ENCODE measurements at places on chromosomes 12 and 14. TPM values are rescaled to one million over a fixed set of nuclear protein-coding genes. Genes with fewer than 3 reads are reported as not detected.

- ATAC-seq, result no peak
These were observed 17.9 kb upstream of the RAB3IP start for GRCh38 chr12:69720750-69721149.

GRCh38 chr14:100732766-100733100, 6.0 kb downstream of the DLK1 start:
- no peak for ATAC-seq

Gene RASSF9
- 0.28 TPM for total RNA-seq

Gene EXOC3L4
- total RNA-seq, result 0.10 TPM

Gene PPFIA2
- total RNA-seq, result 73.1 TPM

Gene EP400
- total RNA-seq, result 44.8 TPM

DNA sequence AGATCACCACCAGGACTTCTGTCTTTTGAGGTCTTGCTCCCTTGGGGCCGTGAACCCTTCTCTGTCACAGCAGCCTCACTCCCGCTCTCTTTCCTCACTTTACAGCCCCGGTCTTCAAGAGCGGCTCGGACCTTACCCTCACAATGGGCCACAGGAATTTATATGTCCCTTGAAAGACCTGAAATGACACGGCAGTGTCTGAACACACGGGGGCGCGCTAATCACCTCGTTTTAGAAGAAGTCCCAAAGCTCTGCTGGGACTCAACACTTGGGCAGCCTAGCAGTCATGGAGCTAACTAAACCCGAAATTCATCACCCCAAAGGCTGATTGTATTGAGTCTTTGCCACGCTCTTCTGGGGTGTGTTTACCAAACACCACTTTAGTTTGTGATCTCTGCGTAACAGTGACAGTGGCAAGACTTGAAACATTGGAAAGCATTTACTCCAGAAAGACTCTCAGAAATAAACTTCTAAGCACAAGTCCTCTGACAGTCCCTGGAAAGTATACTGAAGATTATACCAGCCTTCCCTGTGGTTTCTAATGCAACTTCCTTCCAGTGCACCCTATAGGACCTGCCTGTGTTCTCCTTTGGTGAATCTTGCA, 29.0 kb downstream of the SERPINA11 start:
- ATAC-seq, result no peak

GRCh38 chr12:48979602-48980388, 1.7 kb downstream of the WNT1 start:
- ATAC-seq, result no peak

DNA sequence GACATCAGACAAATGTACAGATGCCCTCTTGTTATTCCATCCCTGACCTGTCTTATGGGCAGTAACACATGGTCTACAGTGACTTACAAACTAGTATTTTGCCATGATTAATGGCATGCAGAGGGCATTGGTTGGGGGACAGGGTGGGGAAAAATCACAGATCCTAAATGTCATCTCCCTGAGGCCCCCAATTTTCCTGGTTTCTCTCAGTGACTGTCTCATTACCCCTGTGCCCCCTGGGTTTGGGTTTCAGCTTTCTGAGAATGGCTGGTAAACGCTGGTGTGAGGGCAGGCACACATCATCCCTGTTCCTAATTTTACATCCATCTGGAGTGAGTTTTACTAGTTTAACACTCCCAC, 10.1 kb downstream of the KRT76 start:
- no peak for ATAC-seq

DNA sequence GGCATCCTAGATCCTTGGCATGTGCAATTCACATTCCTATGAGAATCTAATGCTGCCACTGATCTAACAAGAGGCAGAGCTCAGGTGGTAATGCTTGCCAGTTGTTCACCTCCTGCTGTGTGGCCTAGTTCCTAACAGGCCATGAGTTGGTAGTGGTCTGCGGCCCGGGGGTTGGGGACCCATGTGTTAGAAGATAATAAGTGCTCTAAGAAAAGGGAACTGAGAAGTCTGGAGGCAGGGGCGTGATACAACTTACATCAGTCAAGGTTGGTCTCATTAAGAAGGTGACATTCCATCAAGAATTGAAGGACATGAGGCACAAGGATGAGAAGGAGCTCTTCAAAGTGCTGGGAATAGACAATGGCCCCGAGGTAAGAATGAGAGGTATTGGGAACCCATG, 49.3 kb downstream of the OVCH1 start:
- ATAC-seq, result no peak

Gene FAM90A1
- total RNA-seq, result 0.38 TPM

GRCh38 chr12:24356240-24356804, 406.9 kb upstream of the SOX5 start:
- ATAC-seq, result no peak

GRCh38 chr12:32145096-32145495, 38.4 kb downstream of the BICD1 start:
- no peak for ATAC-seq

Gene GLIPR1L1
- not detected for total RNA-seq

Gene CACNA1C
- 35.1 TPM for total RNA-seq

Gene SAMD15
- 13.5 TPM for total RNA-seq

DNA sequence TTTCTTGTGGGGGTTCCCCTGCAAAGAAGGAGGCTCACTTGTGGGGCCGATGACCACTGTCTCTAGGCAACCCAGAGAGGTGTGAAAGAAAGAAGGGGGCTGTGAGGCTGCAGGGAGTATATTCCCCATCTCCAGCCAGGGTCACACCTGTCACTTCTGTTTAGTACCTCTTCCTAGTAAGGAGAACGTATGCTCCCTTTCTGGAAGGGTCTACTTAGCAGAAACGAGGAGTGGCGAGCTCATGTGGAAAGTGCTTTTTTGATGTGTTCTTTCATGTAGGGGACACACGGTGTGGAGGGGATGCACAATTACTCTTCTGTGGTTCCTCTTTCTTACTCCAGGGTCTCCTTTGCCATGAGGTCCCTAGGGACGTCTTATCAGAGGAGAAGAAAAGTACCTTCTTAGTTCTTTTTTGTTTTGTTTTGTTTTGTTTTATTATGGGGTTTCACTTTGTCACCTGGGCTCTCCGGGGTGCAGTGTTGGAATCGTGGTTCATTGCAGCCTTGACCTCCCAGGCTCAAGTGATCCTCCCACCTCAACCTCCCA, 58.3 kb downstream of the PRKCH start:
- no peak for ATAC-seq

DNA sequence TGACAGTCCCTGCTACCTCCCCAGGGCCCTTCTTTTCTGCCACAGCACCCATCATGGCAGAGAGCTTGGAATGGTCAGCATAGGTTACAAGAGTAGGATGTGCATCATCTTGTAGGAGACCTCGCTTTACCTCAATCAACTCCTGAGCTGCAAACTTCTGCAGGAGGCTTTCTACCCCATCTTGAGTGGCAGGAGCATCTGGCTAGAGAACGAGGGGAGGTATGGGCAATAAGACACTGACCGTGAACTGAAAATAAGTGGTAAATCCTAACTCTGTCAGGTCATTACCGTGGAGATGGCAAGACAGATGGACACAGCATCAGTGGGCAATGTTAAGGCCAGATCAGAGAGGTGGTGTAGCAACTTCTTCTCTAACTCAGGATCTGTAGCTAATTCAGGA, 7.8 kb downstream of the METTL3 start:
- ATAC-seq, result no peak

- ATAC-seq, result no peak
These were observed 89.1 kb upstream of the CNOT2 start for GRCh38 chr12:70154087-70154638.

Gene TTC6
- total RNA-seq, result 0.05 TPM

DNA sequence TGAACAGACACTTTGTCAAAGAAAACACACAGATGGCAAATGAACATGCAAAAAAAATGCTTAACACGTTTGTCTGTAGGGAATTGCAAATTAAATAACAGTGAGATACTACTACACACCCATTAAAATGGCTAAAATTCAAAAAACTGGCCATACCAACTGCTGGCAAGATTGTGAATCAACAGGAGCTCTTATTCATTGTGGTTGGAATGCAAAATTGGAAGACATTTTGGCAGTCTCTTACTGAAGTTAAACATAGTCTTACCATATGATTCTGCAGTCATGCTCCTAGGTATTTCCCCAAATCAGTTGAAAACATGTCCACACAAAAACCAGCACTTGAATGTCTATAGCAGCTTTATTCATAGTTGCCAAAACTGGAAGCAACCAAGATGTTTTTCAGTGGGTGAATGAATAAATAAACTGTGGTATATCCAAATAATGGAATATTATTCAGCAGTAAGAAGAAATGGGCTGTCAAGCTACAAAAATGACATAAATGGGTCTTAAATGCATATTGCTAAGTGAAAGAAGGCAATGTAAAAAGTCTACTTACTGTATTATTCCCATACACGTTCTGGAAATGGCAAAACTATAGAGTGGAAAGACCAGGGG, 91.4 kb downstream of the PLEKHA5 start:
- ATAC-seq, result no peak

Gene DHRS2
- 39.1 TPM for total RNA-seq

GRCh38 chr12:20206410-20206809, 161.9 kb upstream of the PDE3A start:
- ATAC-seq, result no peak

DNA sequence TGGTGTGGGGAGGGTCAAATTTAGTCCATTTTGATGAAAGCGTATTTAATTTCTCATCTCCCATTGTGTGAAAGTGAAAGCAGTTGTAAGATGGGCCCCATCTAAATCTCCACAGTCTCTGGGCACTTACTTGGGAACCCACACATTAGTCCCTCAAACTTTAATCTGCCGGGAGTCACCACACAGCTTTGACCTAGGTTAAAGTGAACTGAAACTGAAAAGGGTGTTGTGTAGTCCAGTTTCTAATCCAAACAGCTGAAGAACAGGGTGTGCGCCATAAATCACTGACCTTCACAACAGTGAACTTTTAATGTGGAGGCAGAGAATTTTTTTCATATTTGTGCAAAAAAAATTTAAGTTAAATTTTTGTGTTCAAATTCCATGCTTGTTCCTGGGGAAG, 48.4 kb upstream of the PTPRO start:
- no peak for ATAC-seq
